ENCODE measurements at places on chromosomes 5 and 9. TPM values are rescaled to one million over a fixed set of nuclear protein-coding genes. Genes with fewer than 3 reads are reported as not detected.

SOX30 gene
- total RNA-seq = 0.14 TPM

NRG2 gene
- 0.54 TPM for total RNA-seq

C9orf152 gene
- total RNA-seq = 0.07 TPM

SMIM32 gene
- 0.30 TPM for total RNA-seq

MCC gene
- total RNA-seq = 27.2 TPM

OR1J2 gene
- total RNA-seq = not detected

FOXD4L6 gene
- total RNA-seq = 0.18 TPM

DNA sequence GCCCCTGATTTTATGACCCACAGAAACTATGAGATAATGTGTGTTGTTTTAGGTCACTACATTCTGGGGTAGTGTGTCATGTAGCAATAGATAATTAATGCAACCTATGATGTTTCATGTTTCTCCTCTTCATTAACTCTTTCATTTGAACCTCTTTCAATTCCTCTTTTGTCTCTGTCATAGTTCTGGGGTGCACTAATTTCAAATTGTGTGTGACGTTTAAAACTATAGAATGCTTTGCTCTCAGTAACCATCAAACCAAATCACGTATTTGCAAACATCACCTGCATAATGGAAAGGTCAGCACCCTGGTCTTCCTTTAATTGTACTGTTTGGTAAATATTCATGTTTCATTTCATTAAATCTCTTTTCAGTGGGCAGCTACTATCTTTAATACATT, 621.6 kb downstream of the TLR4 start:
- H3K27ac ChIP-seq = no peak overlapping the region
- no peak overlapping the region for H3K4me3 ChIP-seq
- DNase-seq = no peak
- no peaks in the 10 kb centered on the region for H3K4me1 ChIP-seq

DNA sequence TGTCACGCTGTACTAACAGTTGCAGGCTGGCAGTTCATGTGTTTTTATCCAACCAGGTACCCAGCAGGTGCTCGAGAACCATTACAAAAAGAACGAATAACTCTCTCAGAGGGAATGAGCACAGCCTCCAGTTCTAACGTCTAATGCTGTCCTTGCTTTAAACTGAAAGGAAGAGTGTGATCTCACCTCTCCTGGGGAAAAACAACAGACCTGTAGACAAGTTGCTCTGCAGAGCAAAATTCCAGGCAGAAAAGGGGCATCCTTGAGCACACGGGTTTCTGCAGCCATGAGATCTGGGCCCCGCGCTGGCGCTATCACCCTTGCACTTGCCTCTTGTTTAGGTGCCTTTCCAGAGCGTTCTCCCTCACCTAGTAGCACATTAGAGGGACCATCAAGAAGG, 92.5 kb upstream of the DNAH5 start:
- H3K4me1 ChIP-seq = peaks cover 63% of the 10 kb centered on the region
- peak overlapping the region; percentile 11 for H3K4me3 ChIP-seq
- peak overlapping the region; percentile 97 for H3K27ac ChIP-seq
- H3K27me3 ChIP-seq = no peaks in the 10 kb centered on the region
- no peaks in the 10 kb centered on the region for H3K36me3 ChIP-seq

DNA sequence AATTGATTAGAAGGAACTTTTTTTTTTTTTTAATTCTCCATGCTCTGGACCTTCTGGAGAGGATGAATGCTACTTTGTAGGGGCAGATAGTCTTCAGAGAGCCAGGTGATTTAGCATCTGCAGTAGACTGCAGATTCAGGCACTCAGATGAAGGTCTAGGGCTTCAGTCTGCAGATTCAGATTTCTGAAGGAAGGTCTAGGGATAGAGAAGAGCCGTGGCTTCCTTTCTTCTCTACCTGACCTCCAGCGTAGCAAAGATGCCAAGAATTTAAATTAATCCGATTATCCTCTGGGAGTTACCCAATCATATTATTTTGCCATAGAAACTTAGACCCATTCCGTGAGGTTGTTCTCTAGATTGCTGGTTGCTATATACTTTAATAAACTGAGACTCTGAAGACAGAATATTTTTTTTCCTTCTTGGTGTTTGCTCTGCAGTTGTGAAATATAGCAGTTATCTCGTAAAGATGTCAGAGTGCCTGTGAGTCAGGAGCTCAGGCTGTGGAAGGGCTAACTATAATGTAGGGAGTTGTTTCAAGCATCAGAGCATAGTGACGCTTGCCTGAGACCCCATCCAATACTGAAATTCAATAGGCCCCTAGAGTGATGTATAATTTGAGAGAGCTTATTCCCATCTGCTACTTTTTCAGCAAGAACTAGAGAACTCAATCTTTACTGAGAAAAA, 132.7 kb upstream of the SLC12A2 start:
- H3K4me3 ChIP-seq = no peak overlapping the region
- no peaks in the 10 kb centered on the region for H3K36me3 ChIP-seq

DNA sequence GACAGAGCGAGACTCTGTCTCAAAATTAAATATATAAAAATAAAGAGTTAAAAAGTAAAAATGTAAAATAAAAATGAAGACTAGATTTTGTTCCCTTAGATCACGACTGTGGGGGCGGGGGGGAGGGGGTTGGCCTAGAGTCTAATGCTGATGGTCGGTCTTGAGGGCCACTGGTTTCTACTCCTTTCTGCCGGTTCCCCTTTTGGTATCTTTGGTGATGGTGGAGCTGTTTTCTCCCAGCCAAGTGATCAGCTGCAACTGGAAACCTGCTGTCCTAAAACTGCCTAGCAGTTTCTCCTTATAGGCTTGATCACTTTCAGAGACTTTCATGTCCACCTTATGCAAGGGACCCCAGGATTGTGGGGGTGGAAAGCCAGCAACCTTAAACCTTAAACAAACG, 1.1 kb downstream of the SRD5A1 start:
- H3K27ac ChIP-seq = no peak overlapping the region
- DNase-seq = no peak
- peaks cover 7% of the 10 kb centered on the region for H3K4me1 ChIP-seq
- H3K36me3 ChIP-seq = peaks cover 13% of the 10 kb centered on the region
- peak overlapping the region; percentile 86 for H3K4me3 ChIP-seq

GRCh38 chr5:116577064-116577788, 2.6 kb upstream of the SEMA6A start:
- H3K4me3 ChIP-seq = no peak overlapping the region
- H3K4me1 ChIP-seq = peaks cover 23% of the 10 kb centered on the region
- no peaks in the 10 kb centered on the region for H3K36me3 ChIP-seq
- H3K27ac ChIP-seq = no peak overlapping the region
- H3K27me3 ChIP-seq = peaks cover 35% of the 10 kb centered on the region

DNA sequence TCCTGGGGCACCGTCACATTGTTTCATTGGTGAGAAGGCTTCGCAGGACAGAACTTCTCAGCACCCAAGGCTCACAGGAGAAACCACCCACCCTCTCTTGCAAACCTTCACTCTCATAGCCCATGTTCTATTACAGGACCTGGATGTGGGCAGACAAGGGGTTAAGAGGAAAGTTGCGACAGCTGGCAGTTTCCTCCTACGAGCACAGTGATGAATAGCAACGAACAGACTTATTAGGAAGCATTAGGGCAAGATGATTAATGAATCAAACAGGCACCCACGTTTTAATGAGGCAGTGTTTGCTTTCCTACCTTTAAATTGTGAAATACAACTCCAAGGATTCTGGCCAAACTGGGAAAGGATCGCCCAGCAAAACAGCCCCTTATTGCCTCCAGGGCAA, 339.3 kb downstream of the DRD1 start:
- DNase-seq = no peak
- peaks cover 3% of the 10 kb centered on the region for H3K27me3 ChIP-seq
- no peak overlapping the region for H3K4me3 ChIP-seq
- no peaks in the 10 kb centered on the region for H3K4me1 ChIP-seq
- no peak overlapping the region for H3K27ac ChIP-seq
- no peaks in the 10 kb centered on the region for H3K36me3 ChIP-seq

GRCh38 chr5:153831973-153832372, 206.7 kb downstream of the FAM114A2 start:
- no peaks in the 10 kb centered on the region for H3K27me3 ChIP-seq
- H3K4me3 ChIP-seq = no peak overlapping the region
- no peaks in the 10 kb centered on the region for H3K36me3 ChIP-seq
- no peak overlapping the region for H3K27ac ChIP-seq
- H3K4me1 ChIP-seq = no peaks in the 10 kb centered on the region

DNA sequence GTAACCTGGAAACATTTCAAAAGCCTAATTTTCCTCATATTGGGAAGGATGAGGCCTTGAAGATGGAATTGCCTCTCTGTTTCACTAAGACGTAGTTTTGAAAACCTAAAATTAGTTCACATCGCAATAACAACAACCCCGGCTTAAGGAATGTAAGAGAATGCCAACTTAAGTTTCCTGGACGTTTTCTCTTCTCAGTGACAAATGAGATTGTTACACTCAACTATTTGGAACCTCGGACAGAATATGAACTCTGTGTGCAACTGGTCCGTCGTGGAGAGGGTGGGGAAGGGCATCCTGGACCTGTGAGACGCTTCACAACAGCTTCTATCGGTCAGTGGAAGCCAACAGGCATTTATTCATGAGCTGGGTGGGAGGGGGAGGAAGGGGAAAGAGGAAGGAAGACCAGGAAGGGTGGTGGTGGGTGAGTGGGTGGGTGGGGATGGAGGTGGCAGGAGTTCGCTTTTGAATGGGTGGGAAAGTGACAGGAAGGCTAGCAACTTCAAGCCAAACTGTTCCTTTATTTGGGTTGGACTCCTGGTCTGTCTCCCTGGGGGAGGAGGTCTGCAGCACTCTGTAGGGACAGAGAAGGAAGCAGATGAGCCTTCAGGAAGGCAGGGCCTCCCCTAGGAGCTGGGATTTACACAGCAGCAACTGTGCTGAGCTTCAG, 83.4 kb downstream of the TEK start:
- no peaks in the 10 kb centered on the region for H3K27me3 ChIP-seq
- peak; percentile 61 for DNase-seq
- H3K4me1 ChIP-seq = peaks cover 13% of the 10 kb centered on the region
- H3K27ac ChIP-seq = no peak overlapping the region

GRCh38 chr5:61578858-61579503, 246.9 kb downstream of the ZSWIM6 start:
- peak; percentile 18 for DNase-seq
- H3K27ac ChIP-seq = no peak overlapping the region
- H3K4me1 ChIP-seq = peaks cover 8% of the 10 kb centered on the region

DNA sequence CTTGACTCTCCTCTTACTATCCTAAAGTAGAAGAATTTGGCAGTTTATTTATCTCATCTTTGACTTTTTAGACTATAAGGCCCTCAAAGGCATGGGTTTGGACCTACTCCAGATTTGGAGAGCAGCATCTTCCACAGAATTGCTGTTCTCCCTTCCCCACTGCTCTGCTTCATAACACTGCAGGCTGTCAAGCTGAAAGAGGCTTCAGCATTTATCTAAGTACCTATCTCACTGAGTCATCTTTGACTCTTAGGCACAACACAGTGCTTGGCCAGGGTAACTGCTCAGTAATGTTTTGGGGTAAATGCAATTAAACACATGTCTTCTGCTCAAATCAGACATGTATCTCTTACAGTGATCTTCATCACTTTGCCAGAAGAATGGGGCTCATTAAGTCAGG, 60.6 kb downstream of the GRIN3A start:
- H3K27ac ChIP-seq = no peak overlapping the region
- no peaks in the 10 kb centered on the region for H3K4me1 ChIP-seq
- H3K4me3 ChIP-seq = no peak overlapping the region
- no peaks in the 10 kb centered on the region for H3K36me3 ChIP-seq
- no peaks in the 10 kb centered on the region for H3K27me3 ChIP-seq
- DNase-seq = no peak

GRCh38 chr5:64872044-64872443, 103.3 kb downstream of the CWC27 start:
- H3K27ac ChIP-seq = no peak overlapping the region
- H3K4me1 ChIP-seq = peaks cover 9% of the 10 kb centered on the region
- DNase-seq = peak; percentile 22
- no peaks in the 10 kb centered on the region for H3K27me3 ChIP-seq
- H3K4me3 ChIP-seq = no peak overlapping the region

- no peaks in the 10 kb centered on the region for H3K27me3 ChIP-seq
- H3K4me3 ChIP-seq = no peak overlapping the region
- DNase-seq = no peak
Observed at GRCh38 chr5:35218981-35219380, 11.3 kb downstream of the PRLR start.

GRCh38 chr9:101480386-101480785, 44.8 kb upstream of the ALDOB start:
- H3K4me3 ChIP-seq = no peak overlapping the region
- H3K27ac ChIP-seq = no peak overlapping the region
- no peaks in the 10 kb centered on the region for H3K36me3 ChIP-seq
- H3K4me1 ChIP-seq = peaks cover 4% of the 10 kb centered on the region
- H3K27me3 ChIP-seq = no peaks in the 10 kb centered on the region

GRCh38 chr5:154451957-154452356, 6.2 kb downstream of the SAP30L start:
- no peaks in the 10 kb centered on the region for H3K27me3 ChIP-seq
- H3K4me3 ChIP-seq = no peak overlapping the region
- H3K27ac ChIP-seq = no peak overlapping the region

All from astrocyte (in vitro differentiated cells and primary cell).